ENCODE measurements at places on chromosomes 6 and 20. TPM values are rescaled to one million over a fixed set of nuclear protein-coding genes. Genes with fewer than 3 reads are reported as not detected.

The ADGB gene
- not detected for polyA plus RNA-seq

The C6orf47 gene
- polyA plus RNA-seq, result 29.2 TPM

The TRAPPC3L gene
- polyA plus RNA-seq, result not detected

The FAM217A gene
- polyA plus RNA-seq, result not detected

- DNase-seq, result no peak
Observed at GRCh38 chr20:60263725-60264709, 305.8 kb downstream of the CDH26 start.

- DNase-seq, result no peak
Observed at GRCh38 chr6:117494694-117495318, 12.3 kb downstream of the DCBLD1 start.
